Activated CD8-positive, alpha-beta memory T cell treated with anti-CD3 and anti-CD28 coated beads for 4 hours (primary cell): ENCODE measurements at places on chromosomes 11 and 22.

- no peak for DNase-seq
These were observed 5.3 kb downstream of the RNH1 start for GRCh38 chr11:501683-502287.

DNA sequence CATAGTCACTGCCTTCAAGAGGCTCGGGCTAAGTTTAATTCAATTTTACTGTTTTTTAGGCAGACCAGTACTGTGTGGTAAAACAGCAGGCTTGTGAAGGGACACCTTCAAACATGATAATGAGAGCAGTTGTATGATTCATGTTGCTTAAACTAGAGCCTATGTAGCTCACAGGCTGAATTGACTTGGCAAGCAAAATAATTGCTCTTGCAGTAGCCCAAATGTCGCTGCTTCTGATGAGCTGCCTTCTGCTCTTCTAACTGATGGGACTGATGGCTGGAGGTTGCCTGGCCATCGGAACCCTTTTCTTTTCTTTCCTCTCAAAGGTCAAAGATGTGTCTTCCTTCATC, 137.6 kb downstream of the MAML2 start:
- DNase-seq, result no peak

- no peak for DNase-seq
These were observed 57.6 kb downstream of the KREMEN1 start for GRCh38 chr22:29130476-29130875.

DNA sequence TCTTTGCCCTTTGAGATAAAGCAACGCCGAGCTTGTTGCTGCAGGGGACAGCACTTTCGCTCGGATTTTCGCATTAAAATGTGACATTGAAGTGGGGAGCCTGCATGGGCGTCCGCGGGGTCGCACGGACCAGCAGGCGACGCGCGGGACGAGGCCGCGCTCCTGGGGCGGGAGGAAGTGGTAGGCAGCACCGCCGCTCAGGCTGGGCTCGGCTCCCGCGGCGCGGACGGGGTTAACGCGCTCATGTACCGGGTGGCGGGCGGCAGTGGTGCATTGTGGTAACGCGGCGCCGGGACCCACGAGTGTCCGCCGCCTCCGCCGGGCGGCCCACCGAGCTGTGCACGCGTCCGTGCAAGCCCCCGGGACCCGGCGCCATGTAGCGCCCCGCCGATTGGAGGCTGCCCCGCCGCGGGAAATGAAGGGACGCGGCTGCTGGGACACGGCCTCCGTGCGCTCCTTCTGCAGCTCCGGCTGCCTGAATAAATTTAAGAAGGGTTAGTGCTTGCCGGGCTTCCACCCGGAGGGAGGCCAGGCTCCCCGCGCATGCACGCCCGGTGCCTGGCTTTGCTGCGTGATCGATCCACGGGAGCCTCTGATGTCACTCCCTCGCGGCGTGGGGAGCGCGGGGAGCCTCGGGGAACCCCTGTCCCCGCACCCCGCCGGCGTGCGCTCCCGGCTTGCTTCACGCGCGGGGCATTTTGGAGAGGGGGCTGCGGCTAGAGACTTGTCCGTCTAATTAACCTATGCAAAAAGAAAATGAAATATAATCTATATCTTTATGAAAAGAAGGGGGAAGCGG, 127.7 kb downstream of the OSBP2 start:
- no peak for DNase-seq

- DNase-seq, result no peak
These were observed 29.0 kb downstream of the DDX10 start for GRCh38 chr11:108693852-108694251.

DNA sequence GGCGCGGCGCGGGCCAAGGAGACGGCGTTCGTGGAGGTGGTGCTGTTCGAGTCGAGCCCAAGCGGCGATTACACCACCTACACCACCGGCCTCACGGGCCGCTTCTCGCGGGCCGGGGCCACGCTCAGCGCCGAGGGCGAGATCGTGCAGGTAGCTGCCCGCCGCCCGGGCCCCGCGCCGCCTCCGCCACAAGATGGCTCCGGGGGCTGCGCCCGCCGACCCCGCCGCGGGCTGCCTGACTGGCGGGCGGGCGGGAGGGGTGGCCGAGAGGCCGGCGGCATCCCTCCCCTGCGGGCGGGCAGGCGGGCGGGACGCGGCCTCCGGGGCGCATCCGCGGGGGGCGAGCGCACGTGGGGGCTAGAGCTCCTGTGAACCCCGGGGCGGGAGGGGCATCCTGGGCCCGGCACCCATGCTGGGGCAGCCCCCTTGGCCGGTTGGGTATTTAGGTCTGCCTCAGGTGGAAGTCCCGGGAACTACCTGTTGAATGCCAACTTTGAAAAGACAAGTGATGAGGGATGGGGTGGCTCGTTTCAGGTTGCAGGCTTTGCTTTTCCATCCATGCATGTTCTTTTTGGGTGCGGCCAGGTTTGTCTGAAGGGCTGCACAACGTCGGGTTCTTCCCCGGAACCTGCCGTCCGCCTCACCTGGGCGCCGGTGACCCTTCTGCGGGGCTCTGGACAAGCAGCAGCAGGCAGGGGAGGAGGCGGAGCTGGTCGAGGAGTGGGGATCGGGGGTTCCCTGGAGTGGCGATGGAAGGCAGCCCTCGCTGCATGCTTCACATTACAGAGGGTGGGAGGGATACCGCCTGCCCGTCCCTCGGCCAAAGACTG, 760 bp downstream of the ZNRF3 start:
- no peak for DNase-seq

GRCh38 chr11:118838905-118839553, 44.7 kb upstream of the CXCR5 start:
- no peak for DNase-seq

- no peak for DNase-seq
These were observed 10.3 kb downstream of the IGLL5 start for GRCh38 chr22:22897947-22898346.

- no peak for DNase-seq
These were observed 129.1 kb downstream of the EHF start for GRCh38 chr11:34749666-34750659.

DNA sequence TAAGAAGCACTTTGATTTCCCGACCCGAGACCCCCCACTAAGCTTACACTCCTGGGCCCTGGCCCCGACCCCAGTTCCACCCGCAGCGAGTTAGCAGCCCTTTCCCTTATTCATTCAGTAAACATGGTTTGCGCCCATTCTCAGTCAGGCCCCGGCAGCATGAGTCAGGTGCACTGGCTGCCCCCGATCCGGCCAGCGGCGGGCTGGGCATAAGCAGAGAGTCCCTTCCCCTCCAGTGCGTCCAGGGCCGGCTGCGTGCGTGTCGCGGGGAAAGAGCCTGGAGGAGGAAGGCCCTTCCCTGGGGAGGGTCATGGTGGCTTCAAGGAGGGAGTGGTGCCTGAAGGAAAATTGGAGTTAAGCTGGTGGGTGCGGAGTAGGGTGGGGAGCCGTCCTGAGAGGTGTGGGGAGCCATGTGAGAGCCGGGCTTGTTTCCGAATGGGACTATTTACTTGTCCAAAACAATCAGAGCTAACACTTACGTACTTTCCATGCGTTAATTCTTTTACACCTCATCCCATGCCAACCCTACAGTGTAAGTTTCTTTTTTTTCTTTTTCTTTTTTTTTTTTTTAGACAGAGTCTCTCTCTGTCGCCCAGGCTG, 657 bp downstream of the IGHMBP2 start:
- no peak for DNase-seq

DNA sequence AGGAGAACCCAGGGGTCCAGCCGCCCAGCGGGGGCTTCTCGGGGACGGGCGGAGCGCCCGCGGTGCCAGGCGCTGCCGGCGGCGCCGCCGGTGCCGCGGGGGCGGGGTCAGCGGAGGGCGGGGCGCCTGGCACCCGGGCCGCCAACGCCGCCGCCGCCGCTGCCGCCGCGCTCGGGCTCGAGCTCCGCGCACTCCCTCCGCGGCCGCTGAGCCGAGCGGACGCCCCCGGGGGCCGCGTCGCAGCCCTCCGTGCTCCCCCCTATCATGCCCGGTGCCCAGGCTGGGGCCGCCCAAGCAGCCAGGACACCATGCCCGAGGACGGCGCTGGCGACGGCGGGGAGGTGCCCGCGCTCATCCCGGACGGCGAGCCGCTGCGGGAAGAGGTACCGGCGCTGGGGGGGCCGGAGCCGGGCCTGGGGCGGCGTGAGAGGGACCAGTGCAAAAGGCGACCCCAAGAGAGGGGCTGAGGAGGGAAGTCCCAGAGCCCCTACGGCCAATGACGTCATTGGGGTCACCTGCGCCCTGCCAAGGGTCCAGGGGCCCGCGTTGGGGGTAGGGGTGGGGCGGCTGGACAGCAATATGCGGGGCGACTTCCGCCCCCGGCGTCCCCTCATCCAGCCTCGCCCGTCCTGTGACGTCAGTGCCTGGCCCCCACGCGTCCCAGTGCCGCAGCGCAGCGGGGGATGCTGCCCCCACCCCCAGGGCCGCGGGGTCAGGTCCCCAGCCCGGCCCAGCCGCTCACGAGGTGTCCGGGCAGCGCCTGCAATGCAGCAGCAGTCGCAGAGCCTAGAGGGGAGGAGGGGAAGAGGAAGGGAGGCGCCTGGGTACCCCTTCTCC, at the start of gene TMEM151A:
Gene TMEM151A, plus strand, starts transcription at position 189 of the 837 bp plus-strand sequence. Its CDS starts 120 bp downstream, at position 309.
- no peak for DNase-seq

GRCh38 chr11:16750417-16750816, 12.0 kb downstream of the C11orf58 start:
- no peak for DNase-seq

DNA sequence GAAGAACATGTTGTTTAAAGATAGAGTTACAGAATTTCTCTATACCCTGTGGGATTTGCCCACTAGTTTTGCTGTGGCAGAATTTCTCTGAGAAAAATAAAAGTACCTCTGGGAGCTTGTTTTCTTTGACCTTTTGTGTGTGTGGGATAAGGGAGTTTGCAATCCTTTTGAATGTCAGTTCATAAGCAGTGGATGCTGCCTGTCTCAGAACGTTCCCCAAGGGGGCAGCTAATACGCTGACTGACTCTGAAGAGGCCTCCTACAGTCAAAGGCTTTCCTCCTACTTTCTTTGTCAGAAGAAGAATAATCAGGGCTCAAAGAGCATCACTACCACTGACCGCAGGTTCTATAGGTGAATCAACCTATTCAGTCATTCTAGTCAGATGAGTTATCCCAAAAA, 140.6 kb downstream of the AASDHPPT start:
- no peak for DNase-seq

- DNase-seq, result no peak
These were observed 26.2 kb upstream of the CLDN5 start for GRCh38 chr22:19550382-19550781.

- no peak for DNase-seq
These were observed 7.7 kb upstream of the PANX1 start for GRCh38 chr11:94120946-94121345.

DNA sequence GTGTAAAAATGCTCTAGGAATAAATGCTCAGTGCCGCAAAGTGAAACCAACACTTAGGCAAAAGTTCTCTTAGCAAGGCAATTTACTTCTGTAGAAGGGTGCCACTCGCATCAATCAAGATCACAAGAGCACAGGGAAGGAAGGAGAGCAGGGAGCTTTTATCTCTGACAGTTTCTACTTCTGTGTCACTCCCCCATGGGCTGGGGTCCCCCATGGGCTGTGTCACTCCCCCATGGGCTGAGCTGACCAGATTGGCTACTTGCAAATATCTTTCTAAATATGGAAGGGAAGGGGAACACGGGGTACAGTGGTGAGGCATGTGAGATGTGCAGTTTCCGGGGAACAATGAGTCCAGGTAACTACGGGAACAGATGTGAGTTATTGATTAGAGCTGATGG, 397 bp downstream of the OR52N2 start:
- DNase-seq, result no peak

DNA sequence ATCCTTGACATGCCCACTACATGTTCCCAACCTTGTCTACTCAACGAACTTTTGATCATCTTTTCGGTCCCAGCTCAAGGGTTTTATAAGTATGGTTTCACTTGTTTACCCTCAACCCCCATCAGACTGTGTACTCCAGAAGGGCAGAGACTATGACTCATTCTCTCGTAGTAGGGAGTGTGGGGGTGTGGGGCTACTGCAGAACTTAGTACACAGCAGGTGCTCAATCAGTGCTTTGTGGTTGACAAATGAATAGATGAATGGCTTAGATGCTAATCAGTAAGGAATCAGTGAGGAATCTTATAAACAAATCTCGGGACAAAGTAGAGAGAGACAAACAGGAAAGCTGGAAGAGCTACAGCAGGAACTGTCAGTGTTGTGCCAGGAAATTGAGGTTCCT, 151.7 kb upstream of the PLET1 start:
- DNase-seq, result no peak

- DNase-seq, result no peak
These were observed 68.2 kb downstream of the USP35 start for GRCh38 chr11:78256962-78257361.

DNA sequence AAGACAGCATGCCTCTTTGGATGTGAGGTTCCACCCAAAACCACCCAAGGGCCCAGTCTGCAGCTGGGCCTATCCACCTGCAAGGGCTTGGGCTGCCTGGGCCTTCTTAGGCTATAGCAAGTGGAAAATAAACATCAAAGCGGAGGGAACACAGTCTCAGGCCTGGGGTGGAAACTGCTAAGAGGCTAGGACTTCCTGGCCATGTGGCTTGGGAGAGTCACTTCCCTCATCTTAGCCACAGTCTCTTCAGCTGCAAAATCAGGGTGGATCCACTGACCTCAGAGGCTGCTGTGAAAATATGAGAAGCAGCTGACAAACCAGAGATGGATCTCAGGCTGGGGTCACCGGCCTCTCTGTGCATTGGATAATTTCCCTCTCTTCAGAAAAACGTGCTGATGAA, 30.6 kb upstream of the TFIP11 start:
- DNase-seq, result no peak

- no peak for DNase-seq
These were observed 35.5 kb downstream of the MTMR2 start for GRCh38 chr11:95888439-95888838.

DNA sequence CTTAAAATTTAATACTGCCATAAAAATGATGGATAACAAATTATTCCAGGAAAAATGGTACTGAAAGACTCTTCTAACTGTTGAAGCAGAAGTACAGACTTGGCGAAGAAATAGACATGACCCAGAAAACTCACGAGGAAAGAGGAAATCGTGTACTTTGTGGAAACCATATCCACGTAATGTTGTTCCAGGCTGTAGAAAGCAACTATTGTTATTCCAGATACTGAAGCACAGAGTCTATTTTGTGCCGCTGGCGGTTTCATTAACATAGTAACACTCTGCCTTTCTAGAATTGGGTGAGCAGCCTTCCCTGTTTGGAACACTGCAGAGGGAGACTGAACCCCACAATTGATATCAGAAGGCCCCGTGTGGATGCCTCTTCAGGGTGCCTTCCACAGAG, 310.6 kb downstream of the TBC1D22A start:
- DNase-seq, result no peak

- no peak for DNase-seq
These were observed 54.3 kb downstream of the CTNND1 start for GRCh38 chr11:57815877-57816276.

GRCh38 chr11:95516786-95517185, 272.8 kb downstream of the FAM76B start:
- DNase-seq, result no peak

DNA sequence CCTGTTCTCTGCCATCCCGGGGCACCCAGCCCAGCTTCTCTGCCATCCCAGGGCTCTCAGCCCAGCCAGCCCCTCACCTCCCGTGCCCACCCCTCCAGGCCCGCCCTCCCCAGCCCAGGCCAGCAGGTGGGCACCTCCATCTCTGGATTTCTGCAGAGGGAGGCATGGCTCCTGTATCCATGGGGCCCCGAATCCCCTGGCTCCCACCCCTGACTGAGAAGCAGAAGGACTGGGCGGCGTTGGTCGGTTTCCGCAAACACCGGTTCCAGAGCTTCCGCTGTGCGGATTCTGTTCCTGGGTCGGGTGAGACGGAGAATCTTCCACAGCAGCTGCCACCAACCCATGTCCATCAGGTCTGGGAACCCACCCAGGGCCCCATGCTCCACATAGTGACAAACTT, 240.3 kb downstream of the BRD1 start:
- no peak for DNase-seq
